CD14-positive monocyte (primary cell): ENCODE measurements at places on chromosomes 16 and 17. TPM values are rescaled to one million over a fixed set of nuclear protein-coding genes. Genes with fewer than 3 reads are reported as not detected.

GRCh38 chr17:2111691-2112090 lies 56.8 kb downstream of the HIC1 start:
- no peak for DNase-seq
- H3K27ac ChIP-seq, result no peak overlapping the region
- H3K36me3 ChIP-seq, result no peaks in the 10 kb centered on the region
- no peak overlapping the region for H3K4me3 ChIP-seq
- H3K27me3 ChIP-seq, result no peaks in the 10 kb centered on the region

- no peak for DNase-seq
- H3K27me3 ChIP-seq, result no peaks in the 10 kb centered on the region
- H3K4me1 ChIP-seq, result peaks cover 53% of the 10 kb centered on the region
- H3K36me3 ChIP-seq, result no peaks in the 10 kb centered on the region
- H3K4me3 ChIP-seq, result no peak overlapping the region
These were observed 130.6 kb downstream of the MYO1D start for GRCh38 chr17:32746280-32746679.

DNA sequence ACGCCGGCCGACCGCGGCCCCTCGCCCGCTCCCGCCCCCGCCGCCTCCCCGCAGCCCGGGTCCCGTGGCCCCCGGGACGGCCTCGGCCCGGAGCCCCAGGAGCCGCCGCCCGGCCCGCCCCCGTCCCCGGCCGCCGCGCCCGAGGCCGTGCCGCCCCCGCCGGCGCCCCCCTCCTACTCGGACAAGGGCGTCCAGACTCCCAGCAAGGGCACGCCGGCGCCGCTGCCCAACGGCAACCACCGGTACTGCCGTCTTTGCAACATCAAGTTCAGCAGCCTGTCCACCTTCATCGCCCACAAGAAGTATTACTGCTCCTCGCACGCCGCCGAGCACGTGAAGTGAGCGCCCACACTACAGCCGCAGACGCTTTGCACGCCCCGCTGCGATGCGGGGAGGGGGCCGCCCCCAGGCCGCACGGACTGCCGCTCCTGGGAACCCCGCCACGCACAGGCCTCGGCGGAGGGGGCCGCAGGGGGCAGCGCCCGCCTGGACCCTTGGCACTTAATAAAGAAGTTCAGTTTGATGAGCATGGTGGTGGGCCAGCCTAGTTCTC lies 35.5 kb upstream of the ZC3H18 start:
- no peaks in the 10 kb centered on the region for H3K36me3 ChIP-seq
- no peak overlapping the region for H3K27ac ChIP-seq
- DNase-seq, result peak; percentile 36

GRCh38 chr17:48261297-48261880 lies 153.8 kb downstream of the SNX11 start:
- DNase-seq, result no peak
- H3K27me3 ChIP-seq, result no peaks in the 10 kb centered on the region
- H3K4me1 ChIP-seq, result no peaks in the 10 kb centered on the region
- no peak overlapping the region for H3K4me3 ChIP-seq

DNA sequence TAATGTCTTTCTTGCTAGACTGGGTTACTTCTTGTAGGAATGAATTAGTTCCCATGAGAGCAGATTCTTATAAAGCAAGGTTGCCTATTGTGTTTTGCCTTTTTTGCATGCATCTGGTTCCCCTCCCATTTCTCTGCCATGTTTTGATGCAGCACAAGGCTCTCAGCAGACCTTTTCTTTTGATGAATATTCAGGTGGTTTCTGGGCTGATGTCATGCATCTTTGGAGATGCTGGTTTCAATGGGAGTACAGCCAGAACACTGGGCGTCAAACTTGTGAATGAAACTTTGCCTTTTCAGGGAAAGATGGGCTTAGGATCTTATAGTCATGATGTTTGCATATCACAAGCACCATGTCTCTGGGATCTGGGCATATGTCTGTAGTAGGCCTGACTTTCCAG lies 111.7 kb upstream of the CCL2 start:
- no peaks in the 10 kb centered on the region for H3K4me1 ChIP-seq
- H3K36me3 ChIP-seq, result no peaks in the 10 kb centered on the region
- H3K4me3 ChIP-seq, result no peak overlapping the region
- peaks cover 6% of the 10 kb centered on the region for H3K27me3 ChIP-seq
- no peak overlapping the region for H3K27ac ChIP-seq

DNA sequence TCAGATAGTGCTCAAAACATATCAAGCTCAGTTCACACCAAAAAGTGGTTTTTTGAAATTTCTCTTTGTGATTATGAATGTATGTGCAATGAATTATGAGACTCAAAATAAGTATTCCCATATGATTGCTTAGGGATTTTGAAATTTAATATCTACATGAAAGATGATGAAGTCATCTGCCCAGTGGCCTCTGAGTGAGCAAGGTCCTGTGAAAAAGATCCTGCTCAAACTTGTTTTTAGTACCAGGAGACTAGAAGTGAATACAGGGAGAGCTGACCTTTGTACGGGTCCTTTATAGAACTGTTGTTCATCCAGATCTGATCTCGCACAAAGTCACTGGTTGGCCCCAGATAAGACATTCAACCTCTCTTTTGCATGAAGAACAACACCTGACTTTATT lies 151.9 kb upstream of the MAF start:
- no peak for DNase-seq
- no peak overlapping the region for H3K27ac ChIP-seq
- H3K4me3 ChIP-seq, result no peak overlapping the region

- H3K27ac ChIP-seq, result no peak overlapping the region
- H3K27me3 ChIP-seq, result peaks cover 12% of the 10 kb centered on the region
- no peaks in the 10 kb centered on the region for H3K4me1 ChIP-seq
- no peak overlapping the region for H3K4me3 ChIP-seq
- no peak for DNase-seq
- no peaks in the 10 kb centered on the region for H3K36me3 ChIP-seq
These were observed 217.8 kb upstream of the GSE1 start for GRCh38 chr16:85395207-85395912.

- H3K4me1 ChIP-seq, result peaks cover 16% of the 10 kb centered on the region
- peaks cover 32% of the 10 kb centered on the region for H3K36me3 ChIP-seq
- peak overlapping the region; percentile 87 for H3K4me3 ChIP-seq
- DNase-seq, result no peak
- H3K27ac ChIP-seq, result no peak overlapping the region
These were observed 795 bp downstream of the KCTD13 start for GRCh38 chr16:29925105-29925756.

GRCh38 chr16:85256190-85256739 lies 144.0 kb upstream of the CIBAR2 start:
- DNase-seq, result no peak
- no peak overlapping the region for H3K27ac ChIP-seq
- H3K36me3 ChIP-seq, result no peaks in the 10 kb centered on the region
- no peak overlapping the region for H3K4me3 ChIP-seq
- peaks cover 9% of the 10 kb centered on the region for H3K27me3 ChIP-seq
- no peaks in the 10 kb centered on the region for H3K4me1 ChIP-seq

GRCh38 chr17:71681427-71682173 lies 439.2 kb upstream of the SOX9 start:
- no peak overlapping the region for H3K27ac ChIP-seq
- no peak overlapping the region for H3K4me3 ChIP-seq
- DNase-seq, result no peak
- H3K4me1 ChIP-seq, result no peaks in the 10 kb centered on the region

Gene DHX58
- polyA plus RNA-seq, result 46.7 and 54.8 TPM in 2 replicates

Gene NGFR
- not detected for polyA plus RNA-seq

Gene SCNN1G
- not detected in 2 replicates for polyA plus RNA-seq

Gene SLC6A2
- not detected in 2 replicates for polyA plus RNA-seq

Gene MYOCD
- polyA plus RNA-seq, result not detected in 2 replicates

Gene ERN1
- polyA plus RNA-seq, result 11.0 TPM

Gene PRAC1
- not detected for polyA plus RNA-seq
